Osteocyte (in vitro differentiated cells): ENCODE measurements at places on chromosomes 7 and 10.

DNA sequence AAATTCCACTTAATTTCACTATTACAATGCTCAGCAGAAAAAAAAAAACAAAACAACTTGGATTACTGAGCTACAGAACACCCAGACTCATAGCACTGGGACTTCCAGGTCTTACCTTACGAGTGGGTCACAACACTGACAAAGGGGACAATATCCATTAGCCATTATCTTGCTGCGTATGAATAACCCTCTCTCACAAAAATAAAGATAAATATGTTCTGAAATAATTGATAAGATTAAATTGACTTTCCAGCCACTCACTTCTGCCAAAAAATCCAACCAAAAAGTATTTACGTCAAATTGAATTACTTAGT, 128.7 kb downstream of the PKD1L1 start:
- DNase-seq, result no peak

DNA sequence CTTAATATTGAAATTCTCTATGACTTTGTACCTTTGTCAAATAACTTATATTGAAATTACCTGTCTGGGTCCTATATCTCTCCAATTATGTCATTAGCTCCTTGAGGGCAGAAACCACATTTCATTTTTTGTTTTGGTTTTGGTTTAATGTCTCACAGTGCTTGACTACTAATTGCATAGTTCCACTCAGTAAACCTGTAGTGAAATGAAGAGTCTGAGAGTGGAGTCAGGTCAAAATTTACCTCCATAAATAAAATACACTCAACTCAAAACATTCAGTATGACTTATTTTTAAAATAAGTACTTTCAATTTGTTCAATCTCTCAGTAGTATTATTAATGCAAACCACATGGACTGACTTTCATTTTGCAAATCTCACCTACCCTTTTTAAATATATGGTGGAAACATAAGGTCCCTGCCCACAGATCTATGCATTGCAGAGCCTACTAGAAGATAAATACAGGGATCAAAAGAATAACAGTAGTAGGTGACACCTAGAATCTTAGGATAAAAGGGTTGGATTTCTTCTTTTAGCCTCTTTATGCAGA, 32.5 kb downstream of the PDE1C start:
- no peak for DNase-seq

DNA sequence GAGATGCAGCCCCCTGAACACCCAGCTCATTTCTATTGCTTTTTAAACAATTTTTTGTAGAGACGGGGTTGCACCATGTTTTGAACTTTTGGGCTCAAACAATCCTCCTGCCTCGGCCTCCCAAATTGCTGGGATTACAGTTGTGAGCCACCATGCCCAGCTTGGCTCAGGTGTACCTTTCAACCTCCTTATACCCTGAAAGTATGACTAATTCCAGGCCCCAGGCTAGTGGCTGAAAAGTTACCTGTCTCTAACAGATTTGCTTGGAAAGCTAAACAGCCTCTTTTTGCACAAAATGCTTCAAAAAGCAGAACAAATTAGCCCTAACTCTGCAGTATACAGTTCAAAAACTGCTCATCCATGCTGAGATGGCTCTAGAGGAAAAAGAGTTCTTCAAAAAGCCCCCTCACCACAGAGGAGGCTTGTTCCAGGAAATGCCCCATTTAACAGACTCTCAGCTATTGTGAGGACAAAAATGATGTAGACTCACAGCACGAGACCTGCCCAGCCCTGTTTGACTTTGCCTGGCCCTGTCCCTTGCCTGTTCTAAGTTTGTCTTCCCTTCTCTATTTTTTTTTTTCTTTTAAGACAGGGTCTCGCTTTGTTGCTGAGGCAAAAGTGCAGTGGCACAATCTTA, 13.4 kb upstream of the AP1S1 start:
- DNase-seq, result no peak

GRCh38 chr10:65910209-65910608, 1015.6 kb upstream of the LRRTM3 start:
- no peak for DNase-seq

DNA sequence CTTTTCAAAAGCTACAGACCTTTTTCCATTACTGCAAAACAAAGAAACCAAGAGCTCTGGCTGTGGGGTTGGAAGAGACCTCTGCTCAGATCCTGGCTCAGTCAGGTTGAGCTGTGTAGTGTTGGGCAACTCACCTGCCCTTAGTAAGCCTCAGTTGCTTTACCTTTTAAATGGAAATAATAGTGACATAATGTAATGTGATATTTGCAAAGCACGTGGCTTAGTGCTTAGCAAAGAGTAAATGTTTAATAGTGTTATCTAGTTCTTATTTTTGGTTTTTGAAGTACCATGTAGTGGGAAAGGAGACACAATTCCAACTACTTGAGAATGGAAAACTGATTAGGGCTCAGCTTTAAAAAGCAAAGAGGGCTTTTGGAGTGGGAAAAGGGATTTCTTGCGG, 100.2 kb downstream of the SVIL start:
- DNase-seq, result peak; percentile 30

DNA sequence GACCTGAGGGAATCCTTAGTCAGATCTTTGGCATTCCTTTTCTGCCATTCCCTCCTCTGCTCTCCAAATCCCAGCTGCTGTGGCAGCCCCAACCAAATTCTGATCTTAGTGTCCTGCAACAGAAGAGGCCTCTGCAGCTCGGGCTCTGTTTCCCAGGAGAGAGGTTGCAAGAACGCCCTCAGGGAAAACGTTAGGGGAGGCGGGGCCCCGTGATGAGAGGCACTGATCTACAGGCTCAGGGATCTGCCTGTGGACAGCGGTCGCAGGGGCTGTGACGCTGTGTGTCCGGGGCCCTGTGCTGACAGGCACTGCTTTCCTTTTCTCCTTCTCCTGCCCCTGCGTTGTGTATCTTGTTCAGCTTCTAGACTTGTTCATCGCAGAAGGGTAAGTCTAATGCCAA, 57.3 kb upstream of the DPYSL4 start:
- DNase-seq, result no peak

- DNase-seq, result no peak
Observed at GRCh38 chr10:3468919-3469638, 296.5 kb upstream of the PITRM1 start.

GRCh38 chr10:105139363-105139896, 498.3 kb downstream of the SORCS3 start:
- DNase-seq, result no peak

GRCh38 chr7:114008696-114009095, 89.9 kb upstream of the PPP1R3A start:
- DNase-seq, result no peak

DNA sequence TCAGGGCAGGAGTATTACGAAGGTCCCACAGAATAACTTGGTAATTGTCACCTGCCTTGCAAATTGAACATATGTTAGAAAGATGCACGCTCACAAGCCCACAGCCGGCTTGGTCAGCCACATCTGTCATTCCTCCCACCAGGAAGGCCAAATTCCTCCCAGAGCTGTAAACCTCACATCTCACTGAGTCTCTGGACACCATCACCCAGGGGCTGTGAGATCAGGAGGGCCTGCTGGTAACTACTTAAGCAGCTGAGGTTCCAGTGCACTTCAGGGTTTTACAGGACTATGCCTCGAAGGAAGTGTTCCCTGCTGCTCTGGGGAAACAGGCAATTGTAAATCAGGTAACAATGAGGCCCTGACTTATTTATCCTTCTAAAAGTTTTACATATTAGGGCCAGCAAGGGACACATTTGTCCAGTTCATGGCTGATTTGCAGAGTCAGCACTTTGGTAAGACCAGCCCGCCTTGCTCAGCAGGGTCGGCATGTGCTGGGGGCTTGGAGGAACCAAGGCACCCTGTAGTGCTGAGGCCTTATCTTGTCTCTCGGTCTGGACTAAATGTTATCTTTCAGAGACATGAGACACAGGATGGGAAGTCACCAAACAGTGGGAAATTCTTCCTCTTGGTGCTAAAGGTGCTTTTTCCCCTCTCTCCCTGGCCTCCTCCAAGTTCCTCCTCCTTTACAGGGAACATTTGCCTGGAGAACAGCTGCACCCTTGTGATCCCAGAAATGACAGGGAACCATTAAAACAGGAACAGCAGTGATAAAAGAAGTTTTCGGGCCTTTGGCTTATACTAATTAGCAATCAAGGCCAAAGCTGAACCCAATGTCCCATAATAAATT, 34.3 kb downstream of the PYROXD2 start:
- DNase-seq, result no peak

GRCh38 chr7:158633055-158633956, 45.7 kb upstream of the PTPRN2 start:
- no peak for DNase-seq

DNA sequence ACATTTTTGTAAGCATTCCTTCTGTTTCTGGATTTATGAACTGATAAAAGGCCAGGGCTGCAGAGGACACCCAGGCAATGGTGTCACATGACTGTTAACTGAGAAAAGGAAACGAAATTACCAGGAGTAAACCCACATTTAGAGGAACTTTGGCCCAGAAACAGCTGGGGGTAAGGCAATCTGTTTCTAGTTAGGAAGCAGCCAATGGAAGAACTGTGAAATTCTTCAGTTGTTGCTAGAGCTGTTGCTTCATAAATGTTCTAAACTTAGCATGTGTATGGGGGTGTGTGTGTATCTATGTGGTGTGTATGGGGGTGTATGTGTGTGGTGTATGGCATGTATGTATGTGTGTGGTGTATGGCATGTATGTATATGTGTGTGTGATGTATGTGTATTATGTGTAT, 11.8 kb upstream of the PDCD4 start:
- DNase-seq, result no peak

DNA sequence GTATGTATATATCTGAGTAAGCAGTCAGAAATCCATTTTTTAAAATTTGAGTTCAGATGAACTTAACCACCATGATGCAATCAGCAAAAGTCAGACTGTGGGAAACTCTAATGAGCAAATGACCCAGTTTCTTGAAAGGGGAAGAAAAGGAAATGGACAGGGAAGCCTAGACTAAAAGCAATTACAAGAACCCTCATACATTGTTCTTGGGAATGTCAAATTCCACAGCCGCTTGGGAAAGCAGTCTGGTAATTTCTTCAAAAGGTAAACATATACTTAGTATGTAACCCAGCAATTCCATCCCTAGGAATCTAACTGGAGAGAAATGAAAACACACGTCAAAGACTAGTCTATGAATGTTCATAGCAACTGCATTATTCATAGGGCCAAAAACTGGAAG, 16.4 kb upstream of the FOXK1 start:
- no peak for DNase-seq

- no peak for DNase-seq
Observed at GRCh38 chr10:124539935-124540641, 78.5 kb downstream of the LHPP start.

- no peak for DNase-seq
Observed at GRCh38 chr10:53744746-53745145, 972.2 kb upstream of the MBL2 start.

- DNase-seq, result no peak
Observed at GRCh38 chr7:117673367-117673766, 193.5 kb downstream of the CFTR start.

DNA sequence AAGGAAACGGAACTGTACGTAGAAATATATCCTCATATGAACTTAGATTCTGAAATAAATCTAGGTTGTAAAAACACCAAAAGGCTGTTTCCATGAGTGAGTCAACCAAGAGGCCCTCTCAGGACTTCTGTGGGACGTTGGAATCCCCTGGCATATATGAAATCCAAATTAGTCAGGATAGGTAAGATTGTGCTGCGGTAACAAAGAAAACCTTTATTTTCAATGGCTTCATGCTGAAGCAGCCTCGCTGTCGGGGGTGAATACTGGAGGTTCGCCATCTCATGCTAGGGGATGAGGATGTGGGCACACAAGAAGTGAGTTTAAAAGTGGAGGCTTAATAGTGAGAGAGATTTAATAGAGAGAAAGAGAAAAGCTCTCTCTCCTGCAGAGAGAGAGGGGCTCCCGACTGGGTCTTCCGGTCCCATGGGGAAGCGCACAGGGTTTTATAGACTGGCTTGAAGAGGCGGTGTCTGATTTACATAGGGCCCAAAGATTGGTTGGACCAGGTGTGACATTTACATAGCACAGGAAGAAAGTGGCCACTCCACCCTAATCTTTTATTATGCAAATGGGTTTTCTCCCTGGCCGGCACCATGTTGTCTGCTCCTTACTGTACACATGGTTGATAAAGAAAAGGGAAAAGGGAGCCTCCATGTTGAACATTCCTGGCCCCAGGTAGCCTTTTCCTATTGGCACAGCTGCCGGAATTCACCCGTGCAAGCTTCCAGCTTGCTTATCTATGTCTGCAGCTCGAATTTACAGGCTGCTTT, 52.3 kb upstream of the SEPHS1 start:
- DNase-seq, result no peak

DNA sequence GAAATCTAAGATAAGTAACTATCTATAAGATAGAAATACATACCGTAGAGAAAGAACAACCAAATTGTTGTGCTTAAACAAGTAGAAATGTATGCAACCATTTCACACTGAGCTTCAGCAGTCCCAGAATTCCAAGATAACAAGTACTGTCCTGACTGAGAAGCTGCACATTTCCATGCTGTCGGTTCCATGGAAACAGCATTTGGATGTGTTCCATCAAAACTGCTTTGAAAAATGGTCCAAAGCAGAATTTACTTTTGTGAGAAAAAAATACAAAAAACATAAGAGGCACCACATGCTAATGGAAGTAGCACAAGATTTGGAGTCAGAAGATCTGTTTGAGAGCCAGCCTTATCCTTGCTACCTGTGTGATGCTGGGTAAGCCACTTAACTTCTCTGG, 92.6 kb downstream of the MTERF1 start:
- no peak for DNase-seq

DNA sequence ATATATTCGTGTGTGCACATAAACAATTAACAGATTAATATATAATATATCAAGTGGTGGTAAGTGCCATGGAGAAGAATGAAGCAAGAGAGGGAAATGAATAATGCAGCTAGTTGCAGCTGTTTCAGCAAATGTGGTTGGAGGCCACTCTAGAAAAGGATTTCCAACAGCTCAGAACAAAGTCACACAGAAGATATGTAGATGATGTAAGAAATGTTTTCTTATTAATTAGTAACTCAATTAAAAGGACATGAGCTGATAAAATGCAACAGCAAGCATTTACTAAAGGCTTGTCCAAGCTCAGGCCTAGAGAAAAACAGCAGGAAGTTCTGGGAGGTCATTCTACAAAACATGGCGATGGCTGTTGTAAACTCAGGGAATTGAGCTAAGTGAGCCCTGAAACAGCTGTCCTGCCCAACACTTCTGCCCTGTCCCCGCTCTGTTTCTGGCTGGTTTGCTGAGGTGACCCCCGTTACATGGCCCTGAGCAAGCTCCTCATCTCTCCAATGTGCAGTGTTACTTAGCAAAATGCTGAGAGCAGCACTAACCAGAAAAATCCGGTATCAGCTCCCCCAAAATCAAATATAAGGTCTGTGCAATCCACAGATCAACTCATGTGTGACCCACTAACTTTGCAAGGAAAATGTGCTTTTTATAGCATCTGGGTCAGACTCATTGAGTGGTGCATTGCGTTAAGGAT, 23.4 kb upstream of the C10orf67 start:
- no peak for DNase-seq

DNA sequence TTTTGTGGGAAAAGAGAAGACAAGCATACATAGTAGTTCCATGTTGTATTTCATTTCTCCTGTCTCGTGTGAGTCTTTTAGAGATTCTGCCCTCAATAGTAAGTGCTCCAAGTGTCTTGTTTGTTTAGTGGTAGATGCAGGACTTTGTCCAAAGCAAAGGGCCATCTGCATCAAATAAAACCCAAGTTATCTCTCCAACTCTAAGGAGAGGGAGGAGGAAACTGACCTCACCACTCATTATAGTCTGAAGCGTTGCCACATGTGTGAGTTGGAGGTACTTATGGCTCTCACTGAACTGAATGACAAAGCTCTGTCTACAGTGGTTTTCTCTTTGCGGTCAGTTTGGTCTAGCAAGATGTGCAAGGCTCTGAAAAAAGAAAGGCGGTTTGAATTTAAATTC, 272.6 kb downstream of the DOCK4 start:
- no peak for DNase-seq
